ENCODE measurements at places on chromosomes 7 and 10.

- DNase-seq: no peak
These were observed 196.8 kb downstream of the REEP3 start for GRCh38 chr10:63718006-63718405.

DNA sequence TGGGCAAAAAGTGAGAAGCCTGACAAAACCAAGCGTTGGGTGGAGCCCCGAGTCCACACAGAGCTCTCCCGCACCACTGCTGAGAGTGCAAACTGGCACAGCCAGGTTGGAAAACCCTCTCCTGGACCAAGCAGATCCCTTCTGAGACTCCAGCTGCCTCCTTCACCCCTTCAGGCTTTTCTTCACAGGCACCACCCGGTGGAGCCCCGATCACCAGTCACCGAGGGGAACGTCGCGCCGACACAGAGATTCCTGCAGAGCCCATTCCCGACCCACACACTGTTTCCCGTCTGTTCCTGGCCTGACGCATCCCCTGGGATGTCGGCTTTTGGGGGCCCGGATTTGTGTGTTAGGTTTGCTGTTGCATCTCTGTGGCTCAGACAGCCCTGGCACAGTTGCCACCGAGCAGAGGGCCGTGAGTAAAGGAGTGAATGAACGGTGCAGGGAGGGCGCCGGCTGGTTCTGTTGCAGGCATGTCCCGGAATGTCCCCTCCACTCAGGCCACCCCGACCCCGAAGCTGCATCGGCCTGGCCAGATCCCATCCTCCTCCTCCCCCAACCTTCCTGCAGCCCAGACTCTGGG, 51.0 kb upstream of the INPP5A start:
- DNase-seq: no peak

DNA sequence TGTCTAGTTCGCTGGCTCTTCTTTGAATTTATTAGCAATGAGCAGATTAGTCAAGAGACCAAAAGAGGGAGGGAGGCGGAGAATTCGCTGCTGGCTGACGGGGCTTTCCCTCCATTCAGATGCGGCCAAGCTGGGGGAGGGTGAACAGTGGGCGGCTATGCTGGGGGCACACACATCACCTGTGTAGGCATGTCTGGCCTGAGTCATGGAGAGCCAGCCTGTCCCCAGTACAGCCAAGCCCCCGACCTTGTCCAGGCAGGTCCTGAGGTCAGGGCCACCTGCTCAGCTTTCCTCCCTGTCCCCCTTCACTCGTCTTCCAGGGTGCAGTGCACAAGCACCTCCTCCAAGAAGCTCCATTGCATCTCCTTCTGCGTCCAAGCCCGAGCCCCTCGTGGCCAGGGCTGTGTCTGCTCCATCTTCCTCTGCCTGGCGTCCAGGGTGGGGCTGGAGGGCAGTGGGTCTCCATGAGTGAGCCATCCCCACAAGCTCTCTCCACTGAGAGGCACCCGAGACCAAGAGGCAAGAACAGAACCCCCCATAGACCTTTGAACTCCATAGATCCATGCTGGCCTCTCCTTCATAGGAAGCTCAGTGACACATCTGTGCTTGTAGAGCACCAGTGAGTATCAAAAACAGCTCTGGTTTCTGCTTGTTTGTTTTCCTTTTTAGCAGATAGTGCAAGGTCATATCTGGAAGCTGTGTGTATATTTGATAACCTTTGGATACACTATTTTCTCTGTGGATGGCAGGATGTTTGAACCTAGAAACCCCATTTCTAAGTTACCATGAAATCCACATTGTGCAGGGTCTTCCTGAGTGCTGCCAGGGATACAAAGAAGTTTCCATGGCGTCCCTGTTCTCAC, 1.9 kb upstream of the DEPP1 start:
- DNase-seq: no peak

GRCh38 chr7:47482013-47482875, 99.7 kb downstream of the TNS3 start:
- DNase-seq: no peak

GRCh38 chr10:86601956-86602602, 52.3 kb upstream of the OPN4 start:
- no peak for DNase-seq

DNA sequence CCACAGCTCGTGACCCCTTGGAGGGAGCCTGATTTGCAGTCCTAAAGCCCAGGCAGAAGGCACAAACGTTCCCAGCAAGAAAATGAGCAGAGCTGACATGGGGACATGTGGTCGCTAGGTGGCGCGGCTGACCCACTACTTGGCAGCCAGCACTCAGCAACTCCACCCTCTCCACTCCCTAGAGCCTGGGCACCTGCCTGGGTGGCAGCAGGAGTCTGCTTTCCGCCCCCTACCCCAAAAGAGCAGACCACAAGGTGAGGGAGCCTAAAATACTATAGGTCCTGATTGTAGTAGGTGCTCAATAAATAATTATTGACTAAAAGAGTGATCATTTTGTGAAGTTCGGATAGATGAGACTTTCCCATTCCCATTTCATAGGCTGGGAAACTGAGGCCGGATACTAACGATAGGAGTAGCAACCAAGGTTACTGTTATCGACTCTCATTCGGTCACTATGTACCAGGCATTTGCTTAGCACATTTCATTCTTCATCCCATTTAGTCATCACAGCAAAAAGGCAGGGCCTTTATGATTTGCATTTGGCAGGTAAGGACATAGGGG, 57.4 kb downstream of the NEUROG3 start:
- DNase-seq: peak; percentile 60

GRCh38 chr10:26507441-26507840, 69.3 kb downstream of the APBB1IP start:
- no peak for DNase-seq

GRCh38 chr10:80536361-80536835, 1.3 kb upstream of the SH2D4B start:
- DNase-seq: no peak

GRCh38 chr7:73999664-74000435, 28.1 kb upstream of the ELN start:
- DNase-seq: no peak

GRCh38 chr10:34994565-34995142, 95.5 kb downstream of the CUL2 start:
- peak; percentile 69 for DNase-seq

- DNase-seq: peak; percentile 40
These were observed 8.9 kb upstream of the EXOC6 start for GRCh38 chr10:92839191-92840085.

Data from activated CD4-positive, alpha-beta T cell treated with anti-CD3 and anti-CD28 coated beads, Interleukin-2, amount 50 U/mL, for 24 hours (primary cell).